Activated CD4-positive, alpha-beta T cell treated with anti-CD3 and anti-CD28 coated beads, Interleukin-2, amount 50 U/mL, for 24 hours (primary cell): ENCODE measurements at places on chromosomes 5 and 9.

DNA sequence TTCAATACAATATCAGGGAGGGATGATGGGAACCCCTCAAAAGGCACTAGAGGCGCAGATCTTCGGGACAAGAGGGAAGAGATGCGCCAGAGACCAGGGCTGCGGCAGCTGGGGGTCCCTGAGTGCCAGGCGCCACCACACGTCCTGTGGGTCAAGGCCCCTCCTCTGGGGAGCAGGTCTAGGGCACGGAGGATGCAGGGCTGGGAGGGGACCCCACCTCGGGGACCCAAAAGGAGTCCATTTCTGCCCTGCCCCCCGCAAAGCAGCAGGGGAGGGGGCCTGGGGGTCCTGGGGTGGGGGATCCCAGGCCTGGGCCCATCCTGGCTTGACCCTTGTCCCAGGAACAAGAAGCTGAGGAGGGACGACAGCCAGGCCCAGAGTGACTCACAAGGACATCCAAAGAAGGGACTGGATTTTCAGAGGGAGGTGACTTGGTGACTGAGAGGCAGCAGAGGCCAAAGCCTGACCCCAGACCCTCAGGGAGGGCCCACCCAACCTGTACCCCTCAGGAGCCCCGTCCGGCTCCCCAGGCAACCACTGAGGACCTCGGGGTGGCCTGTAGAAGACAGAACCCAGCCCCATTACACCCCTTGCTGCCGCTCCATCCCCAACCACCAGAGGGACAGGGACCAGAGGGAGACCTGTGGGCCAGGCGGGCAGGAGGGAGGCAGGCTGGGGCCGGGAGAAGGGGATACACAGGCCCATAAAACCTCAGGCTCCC lies 54.2 kb downstream of the LRSAM1 start:
- no peak for DNase-seq

DNA sequence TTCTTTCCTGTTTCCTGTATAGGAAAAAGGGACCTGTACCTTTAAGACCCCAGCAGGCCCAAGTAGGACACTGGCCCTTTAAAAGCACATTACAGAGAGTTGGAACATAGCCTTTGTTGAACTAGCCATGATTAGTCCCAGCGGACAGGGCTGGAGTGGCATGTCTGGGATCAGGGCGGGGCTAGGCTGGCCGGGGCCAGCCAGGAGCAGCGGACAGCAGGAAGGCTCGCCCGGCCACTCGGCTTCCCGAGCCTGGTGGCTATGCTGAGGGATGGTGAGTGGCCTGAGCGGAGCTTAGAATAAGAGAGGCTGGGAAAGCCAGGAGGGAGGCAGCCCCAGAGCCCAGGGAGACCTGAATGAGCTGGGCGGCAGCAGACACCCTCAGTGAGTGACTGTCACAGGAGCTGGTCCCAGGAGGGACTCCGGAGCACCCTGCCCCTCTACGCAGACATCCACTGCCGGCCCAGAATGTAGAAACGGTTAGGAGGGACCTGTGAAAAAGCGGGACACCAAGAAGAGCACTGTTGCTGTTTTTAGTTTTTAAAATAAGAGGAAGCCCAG lies 92.1 kb downstream of the DAB2IP start:
- no peak for DNase-seq

- DNase-seq, result no peak
These were observed 21.4 kb upstream of the SPARC start for GRCh38 chr5:151708126-151708525.

GRCh38 chr9:24961762-24962161 lies 416.1 kb upstream of the IZUMO3 start:
- DNase-seq, result no peak

- DNase-seq, result no peak
These were observed 63.3 kb upstream of the FCN1 start for GRCh38 chr9:134980991-134981390.

GRCh38 chr9:78133751-78134150 lies 102.1 kb upstream of the CEP78 start:
- no peak for DNase-seq

DNA sequence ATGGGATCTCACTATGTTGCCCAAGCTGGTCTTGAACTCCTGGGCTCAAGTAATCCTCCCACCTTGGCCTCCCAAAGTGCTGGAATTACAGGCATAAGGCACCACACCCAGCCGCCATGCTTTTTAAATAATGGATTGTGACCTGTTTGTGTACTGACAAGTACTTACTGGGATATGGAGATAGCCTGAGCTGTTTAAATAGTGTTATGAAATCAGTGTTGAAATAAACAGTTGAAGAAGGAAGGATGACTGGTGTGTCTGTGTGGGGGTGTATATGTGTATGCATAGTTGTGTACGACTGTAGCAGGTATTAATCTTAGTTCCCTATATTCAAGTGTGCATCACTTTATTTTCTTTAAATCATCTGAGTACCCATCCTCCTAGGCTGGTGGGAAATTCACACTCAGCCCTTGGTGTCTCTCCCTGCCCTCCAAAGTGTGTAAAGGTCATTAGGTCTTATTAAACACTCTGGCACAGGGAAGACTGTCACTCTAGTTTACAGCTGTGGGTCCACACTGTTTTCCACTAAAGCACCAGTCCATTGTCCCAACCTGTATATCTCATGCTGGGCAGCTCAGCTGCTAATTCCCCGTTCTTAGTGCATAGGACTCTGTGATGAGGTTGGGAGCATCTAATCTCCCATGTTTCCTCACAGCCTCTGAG lies 91.0 kb downstream of the SNX18 start:
- no peak for DNase-seq

DNA sequence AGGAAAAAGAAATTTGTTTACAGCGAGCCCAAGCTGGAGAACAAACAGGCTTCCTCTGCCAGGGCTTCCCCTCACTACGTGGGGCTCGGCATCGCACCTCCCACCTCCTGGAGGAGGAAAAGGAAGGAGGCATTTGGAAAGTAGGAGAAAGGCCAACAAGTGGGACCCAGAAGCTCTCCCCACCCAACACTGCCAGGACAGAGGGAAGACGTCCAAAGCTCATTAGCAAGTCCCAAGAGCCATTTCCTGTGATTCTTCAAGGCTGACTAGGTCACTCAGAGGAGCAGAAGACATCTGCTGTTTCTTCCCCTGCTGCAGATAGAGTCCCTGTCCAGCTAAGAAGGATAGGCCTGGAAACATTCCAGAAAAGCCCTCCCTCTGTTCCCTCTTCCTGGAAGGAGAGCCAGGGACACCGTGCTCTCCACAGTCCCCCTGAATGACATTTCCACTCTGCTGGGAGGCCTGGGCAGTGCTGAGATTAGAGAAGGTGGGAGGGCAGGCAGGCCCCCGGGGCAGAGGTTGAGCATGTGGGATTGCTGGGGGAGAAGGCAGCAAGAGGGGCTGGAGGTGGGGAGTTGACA lies 57.0 kb upstream of the NEURL1B start:
- DNase-seq, result no peak

DNA sequence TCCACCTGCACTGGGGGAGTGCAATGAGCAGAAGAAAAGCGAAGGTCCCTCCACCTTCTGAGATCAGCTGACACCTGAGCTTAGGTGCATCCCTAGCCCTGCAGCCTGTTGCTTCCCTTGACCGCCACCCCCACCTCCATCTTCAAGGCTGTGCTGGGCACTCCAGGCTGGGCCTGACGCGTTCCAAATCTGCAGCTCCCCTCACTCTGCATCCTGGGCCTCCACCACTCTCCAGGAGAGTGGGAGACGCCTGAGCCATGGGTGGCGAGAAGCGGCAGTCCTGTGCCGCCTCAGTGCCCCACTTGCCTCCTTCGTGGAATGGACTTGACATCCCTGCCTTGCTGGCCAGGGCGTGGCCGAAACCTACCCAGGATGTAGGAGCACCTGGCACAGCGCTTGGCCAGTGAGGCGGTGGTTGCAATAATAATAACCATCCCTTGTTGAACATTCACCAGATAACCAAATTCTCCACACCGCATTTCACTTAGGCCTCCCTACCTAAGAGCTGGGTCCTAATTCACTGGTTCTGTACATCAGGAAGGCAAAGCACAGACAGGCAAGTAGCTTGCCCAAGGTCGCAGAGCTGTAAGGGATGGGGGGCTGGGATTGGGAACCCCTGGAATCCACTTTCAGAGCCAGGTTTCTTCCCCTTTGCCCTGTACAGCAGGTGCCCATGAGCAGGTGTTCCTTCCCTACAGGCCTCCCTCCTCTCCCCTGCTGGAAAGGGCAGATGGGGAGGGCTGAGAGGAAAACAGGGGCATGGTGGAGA lies 11.7 kb downstream of the B4GALT7 start:
- DNase-seq, result no peak

GRCh38 chr5:132017738-132018625 lies 6.5 kb upstream of the ACSL6 start:
- no peak for DNase-seq

- DNase-seq, result no peak
These were observed 61.6 kb downstream of the CXXC5 start for GRCh38 chr5:139709582-139710318.

DNA sequence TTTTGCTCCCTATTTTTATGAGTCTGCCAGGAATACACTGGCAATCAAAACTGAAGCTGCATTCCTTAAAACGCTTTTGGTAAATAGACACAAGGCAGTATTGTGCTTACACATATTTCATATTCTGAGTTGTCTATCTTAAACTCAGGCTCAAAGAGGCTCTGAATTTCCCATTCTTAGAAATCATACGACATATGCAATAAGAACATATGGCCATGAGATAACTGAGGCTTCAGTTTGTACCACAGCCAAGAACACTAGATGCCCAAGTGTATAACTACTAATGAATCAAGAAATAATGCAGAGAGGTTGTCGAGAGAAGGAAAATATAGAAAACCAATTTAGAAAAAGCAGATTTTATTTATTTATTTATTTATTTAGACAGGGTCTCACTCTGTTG lies 357.4 kb downstream of the NDUFS4 start:
- DNase-seq, result no peak

GRCh38 chr5:59711310-59711709 lies 182.2 kb downstream of the PDE4D start:
- no peak for DNase-seq

DNA sequence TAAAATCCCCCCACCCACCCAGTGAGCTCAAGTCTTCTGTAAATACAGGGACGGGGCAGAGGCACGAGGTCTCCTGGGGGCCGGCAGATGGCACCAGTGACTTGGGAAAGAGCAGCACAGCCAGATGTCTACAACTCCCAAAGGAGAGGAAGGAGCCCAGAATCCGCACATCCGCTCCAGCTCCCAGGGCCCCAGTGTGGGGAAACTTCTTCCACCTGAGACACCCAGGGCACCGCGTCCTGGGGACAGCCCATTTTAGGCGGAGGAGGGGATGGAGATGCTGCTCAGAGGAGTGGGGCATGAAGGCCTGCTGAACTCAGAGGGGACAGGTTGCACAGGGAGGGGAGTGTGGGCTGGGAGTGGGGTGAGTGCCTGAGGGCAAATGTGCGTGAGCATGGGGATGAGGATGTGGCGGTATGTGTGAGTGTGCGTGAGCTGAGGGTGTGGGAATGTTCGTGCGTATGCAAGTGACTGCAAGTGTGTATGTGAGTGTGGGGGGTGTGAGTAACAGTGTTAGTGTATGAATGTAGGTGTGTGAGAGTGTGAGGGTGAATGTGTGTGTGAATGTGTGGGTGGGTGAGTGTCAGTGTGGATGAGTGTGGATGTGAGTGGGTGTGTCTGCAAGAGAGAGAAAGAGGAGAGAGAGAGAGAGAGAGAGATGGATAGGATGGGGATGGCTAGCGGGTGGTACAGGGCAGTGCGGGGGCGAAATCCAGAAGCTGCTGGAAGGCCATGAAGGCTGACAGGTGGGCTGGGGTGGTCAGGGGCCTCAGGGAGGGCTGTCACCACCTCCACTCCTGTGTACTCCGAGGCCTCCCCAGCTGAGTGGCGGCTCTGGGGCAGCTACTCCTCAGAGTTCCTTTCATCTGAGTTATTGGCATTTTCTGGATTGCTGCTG lies 63.5 kb downstream of the DUSP1 start:
- DNase-seq, result no peak

DNA sequence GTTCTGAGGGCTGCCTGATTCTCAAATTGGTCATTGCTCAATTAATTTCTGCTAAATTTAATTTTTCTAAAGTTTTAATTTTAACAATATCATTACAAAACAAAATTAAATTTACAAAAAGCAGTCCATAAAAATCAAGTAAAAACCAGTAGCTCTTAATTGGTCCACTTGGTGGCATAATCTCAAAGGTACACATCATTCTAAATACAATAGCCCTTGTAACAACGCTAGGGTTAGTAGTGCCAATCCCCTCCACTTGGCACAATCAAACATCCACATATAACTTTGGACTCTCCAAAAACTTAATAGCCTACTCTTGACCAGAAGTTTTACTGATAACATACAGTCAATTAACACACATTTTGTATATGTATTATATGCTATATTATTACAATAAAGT lies 1.9 kb upstream of the NDUFB6 start:
- DNase-seq, result no peak

- DNase-seq, result no peak
These were observed 227.6 kb downstream of the CRB2 start for GRCh38 chr9:123583646-123584045.

- no peak for DNase-seq
These were observed 179.5 kb downstream of the TRIO start for GRCh38 chr5:14322437-14323187.

DNA sequence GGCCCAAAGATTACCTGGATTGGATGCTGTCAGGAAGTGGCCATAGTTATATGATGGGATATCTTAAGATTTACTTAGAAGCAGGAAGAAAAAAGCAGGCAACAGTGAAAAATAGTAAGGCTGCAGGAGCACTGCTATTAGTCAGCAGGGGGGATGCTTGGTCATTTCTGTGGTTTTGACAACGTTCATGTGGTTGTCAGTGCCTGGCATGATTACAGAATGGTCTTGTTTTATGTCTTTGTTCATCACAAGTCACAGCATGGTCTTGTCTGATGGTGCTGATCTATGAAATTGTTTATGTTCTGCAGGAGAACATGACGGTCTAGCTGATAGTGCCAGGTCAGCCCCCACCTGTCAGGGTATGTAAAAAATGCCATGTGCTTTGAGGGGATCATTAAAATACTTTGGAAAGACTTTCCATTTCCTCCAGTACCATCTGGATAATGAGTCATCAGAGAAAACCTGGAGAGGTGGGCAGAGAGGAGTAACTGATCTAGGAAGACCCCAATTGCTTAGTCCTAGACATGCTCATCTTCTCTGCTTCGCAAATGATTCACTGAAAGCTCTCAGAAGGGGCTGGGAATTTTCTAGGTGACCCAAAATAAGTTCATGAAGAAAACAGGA lies 48.5 kb downstream of the PLGRKT start:
- no peak for DNase-seq

DNA sequence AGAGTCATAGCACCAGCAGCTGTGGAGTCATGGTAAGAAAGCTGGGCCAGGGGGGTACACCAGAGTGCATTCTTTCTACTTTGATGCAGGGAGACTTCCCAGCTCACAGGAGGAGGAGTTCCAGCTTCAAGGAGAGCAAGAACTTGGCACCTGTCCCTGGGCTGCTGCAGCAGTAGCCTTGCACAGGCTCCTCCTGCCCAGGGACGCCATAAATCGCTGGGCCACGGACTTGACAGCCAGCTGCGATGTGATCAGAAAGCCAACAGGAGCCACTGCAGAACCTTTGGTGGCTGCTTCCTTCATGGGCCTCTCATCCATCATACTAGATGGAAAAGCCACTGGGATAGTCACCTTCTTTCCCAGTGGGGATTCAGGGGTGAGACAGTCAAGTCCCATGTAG lies 234.7 kb downstream of the NMUR2 start:
- no peak for DNase-seq
